ENCODE measurements at places on chromosomes 3 and 15.

DNA sequence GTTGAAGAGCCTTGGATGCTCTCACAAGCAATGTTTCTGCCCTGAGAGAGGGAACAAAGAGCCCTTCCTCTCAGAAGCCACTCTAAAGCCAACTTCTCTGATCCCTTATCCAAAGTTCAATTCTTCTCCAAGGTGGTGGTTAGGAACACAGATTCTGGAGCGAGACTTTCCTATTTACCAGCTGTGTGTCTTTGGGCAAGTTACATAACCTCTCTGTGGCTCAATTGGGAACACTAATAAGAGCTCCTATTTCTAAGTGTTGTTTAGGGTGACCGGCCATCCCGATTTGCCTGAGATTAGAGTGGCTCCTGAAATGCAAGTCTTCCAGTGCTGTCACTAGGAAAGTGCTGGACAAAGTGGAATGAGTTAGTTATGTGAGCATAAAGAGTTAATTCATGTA lies 108.8 kb upstream of the PTX3 start:
- DNase-seq, result no peak

GRCh38 chr3:30393079-30393478 lies 213.3 kb upstream of the TGFBR2 start:
- DNase-seq, result no peak

DNA sequence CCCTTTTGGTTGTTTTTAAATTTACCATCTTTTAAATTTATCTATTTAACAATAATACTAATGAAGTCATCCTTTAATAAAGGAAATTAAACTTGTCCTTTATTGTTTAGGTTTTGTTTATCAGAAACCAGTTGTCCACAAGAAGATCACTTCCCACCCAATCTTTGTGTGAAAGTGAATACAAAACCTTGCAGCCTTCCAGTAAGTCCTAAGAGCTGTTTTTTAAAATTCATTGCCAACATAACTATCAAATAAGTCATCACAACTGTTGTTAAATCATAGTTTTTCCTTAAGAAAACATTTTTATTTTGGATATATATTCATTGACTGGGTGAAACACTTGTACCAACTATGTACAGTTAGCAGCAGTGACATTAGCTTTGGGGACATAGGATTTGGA lies 59.4 kb downstream of the CALML4 start:
- no peak for DNase-seq

DNA sequence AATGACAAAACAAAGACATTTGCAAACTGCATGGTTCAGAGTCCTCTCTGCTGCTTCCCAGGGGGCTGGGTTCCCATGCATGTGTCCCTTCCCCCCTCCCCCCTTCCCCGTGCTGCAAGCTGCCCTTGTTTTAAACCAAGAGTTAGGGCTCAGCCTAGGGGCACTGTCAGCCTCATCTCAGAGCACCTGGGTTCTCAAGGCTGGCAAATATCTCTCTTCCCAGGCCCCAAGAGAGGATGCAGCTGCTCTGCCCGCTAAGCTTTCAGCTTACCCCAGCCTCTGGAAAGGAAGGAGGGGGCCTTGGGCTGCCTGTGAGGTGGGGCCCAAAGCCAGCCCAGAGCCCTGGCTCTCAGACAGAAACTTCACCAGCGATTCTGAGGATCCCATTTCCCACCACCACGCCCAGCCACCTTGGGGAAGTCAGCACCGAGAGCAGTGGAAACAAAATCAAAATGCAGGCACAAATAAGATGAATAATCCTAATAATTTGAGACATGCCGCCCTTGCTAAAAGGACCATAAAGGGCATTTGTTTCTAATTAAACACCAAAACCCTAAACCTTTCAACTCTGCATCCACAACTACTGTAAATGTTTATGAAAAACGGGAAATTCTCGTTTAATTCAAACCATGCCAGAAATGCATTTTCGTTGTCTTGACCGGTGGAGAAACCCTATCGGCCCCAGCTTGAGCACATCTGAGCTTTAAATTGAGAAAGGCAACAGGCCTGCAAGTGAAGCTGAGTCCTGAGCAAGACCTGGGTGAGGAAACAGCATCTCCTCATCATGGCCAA lies 67.7 kb upstream of the WNT5A start:
- no peak for DNase-seq

GRCh38 chr3:51216291-51216690 lies 168.8 kb upstream of the MANF start:
- DNase-seq, result no peak

DNA sequence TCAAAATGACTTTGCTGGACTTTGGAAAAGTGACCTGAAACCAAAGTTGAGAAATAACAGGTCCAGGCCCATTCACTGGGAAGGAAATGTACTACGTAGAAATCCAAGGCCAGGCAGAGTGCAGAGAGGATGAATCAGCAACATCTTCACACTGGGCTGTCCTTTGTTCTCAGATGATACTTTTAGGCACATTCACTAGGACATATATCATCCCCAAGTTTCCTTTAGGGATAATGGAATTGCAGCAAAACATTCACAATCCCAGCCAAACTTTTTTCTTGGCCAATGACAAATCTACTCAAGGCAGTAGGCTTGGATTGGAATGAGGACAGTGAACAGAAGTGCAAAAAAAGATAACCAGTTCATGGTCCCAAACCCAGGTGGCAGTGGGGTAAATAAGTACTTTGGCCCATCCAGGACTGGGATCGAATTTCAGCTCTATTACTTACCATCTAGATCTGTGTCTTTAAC lies 75.1 kb downstream of the CLDN11 start:
- DNase-seq, result no peak

Measured in kidney capillary endothelial cell (primary cell).